D341Med (cell line): ENCODE measurements at places on chromosomes 3 and 15.
A peak's percentile ranks its signal among the peaks of the same experiment; 100 is the strongest.

DNA sequence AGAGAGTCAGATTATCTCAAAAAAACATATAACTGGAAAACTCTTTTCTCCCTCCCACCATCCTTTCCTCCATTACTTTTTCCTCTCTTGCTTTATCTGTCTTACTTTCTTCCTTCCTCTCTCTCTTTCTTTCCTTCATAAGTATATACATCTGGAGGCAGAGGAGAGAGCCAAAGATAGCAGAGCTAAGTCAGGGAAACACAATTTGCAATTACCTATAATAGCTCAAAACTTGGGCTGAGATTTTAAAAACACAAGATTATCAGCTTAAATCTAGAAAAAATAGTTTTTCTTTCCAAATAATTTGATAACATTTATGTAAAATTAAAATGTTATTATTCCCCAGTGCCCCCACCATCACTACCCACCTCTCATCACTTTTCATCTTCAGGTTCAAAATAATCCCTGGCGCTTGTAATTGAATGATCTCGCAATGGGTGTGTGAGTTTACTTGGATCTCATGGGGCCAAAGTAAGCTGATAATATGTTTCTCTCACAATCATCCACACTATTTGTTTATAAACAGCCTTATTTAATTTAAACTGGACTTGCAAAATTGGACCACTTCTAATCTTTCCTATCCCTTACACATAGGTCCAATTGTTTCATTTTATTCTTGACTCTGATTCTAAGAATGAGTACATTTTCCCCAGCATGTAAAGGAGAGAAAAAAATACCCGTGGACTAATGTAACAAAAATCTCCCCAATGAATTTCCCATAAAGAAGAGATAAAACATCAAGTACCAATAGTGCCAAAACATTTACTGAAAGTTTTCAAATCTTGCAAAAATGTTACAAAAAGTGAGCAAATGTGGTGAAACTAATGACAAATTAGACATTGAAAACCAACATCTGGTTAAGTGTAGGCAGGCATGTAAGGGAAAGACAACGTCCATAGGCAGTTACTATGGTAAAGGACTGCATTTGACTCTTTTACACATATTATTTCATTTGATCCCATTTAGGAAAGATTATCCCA lies 236.9 kb downstream of the DTWD1 start:
- DNase-seq = no peak

GRCh38 chr3:116947809-116948208 lies 238.2 kb downstream of the TUSC7 start:
- DNase-seq = no peak

DNA sequence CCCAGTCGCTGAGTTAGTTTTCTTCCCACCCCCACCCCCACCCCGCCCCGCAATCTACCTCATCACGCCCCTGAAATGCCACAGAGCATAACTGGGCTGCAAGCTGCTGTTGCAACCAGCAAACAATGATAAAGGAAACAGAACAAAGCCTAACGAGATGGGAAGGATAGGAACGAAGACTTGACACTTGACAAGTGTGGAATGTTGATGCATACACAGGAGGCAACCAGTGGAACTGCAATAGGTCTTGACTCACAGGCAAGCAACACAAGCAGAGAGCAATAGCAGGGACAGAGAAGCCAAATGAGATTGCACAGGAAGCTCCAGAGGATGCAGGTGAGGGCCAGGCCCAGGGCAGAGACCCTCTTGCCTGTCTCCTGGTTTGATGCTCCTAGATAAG lies 225.9 kb downstream of the IGSF11 start:
- no peak for DNase-seq

DNA sequence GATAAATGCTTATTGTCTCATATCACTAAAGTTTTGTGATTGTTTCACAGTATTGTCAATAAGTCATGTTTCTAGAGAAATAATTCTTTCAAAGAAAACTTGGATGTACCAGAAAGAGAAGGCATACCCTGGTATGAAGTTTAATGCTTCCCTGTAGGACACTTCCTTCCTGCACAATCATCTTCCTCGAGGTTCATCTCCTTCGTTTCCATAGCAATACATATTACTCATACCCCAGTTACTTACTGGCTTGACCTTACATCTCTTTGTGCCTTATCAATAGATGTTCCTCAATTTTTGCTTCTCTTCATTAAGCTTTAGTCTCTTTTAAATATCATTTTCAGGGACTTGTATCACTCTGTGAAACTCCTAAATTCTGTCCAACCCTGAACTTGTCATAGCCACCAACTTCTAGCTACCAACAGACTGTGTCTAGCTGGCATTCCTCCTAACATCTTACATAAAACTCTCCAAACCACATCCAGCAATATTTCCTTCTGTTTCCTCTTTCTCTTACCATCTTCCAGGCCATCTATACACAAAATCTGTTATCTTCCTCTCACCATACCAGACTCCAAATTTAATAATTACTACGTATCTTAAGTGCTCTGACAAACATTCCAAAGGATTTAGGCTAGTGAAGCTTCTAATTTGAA lies 134.3 kb downstream of the GADL1 start:
- DNase-seq = no peak

DNA sequence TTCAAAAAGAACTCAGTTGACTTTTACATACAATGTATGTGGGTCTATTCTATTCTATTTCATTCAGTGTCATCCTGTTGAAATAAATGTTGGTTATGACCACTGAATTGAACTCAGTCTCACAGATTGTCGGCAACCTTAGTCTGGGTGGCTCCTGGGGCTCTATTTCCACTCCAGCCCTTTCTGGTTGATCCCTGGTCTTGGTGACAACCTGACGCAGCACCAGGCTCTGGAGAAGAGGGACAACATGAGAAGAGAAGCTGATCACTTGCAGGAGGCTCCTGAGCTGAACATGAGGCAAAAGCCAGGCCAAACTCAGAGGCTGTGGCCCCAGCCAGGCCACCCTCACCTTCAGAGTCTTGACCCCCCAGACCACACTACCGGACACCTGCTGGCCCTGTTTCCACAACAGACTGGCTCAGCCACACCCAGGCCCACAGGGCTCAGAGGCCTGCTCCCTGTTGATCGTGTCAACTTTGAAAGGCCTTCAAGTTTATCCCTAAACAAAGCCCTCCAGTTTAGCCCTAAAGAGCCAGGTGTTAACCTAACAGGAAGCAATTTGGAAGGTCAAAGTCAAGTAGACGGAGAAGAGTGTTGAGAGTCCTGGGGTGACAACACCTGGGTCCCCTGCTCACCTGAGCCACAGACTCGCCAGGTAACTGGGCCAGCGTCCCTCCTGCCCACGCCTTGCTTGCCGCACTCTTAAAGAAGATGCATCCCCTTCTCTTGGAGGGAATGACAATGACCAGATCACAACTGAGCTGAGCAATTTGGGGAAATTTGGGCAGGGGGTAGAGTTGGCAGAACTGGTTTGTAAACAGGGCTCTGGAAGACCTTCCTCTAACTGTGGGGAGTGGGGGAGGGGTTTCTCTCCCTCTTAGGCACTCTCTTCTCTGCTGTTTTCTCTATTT lies 15.4 kb upstream of the MUC20 start:
- DNase-seq = peak; percentile 51

- no peak for DNase-seq
Observed at GRCh38 chr3:126931806-126932187, 51.1 kb upstream of the PLXNA1 start.

DNA sequence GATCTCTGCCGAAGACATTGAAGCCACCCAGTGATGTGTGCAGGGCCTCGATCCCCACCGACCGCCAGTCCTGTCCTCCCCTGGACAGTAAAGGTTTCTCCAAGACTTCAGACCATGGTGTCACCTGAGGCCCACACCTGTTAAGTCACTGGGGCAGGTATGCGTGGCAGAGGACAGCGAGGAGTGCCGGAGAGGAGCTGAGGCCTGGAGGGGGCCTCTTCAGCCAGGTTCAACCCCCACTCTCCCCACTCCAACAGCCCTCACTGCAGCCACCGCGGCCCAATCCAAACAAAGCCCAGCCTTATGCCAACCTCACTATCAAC lies 2.4 kb downstream of the GOLGA8B start:
- no peak for DNase-seq

DNA sequence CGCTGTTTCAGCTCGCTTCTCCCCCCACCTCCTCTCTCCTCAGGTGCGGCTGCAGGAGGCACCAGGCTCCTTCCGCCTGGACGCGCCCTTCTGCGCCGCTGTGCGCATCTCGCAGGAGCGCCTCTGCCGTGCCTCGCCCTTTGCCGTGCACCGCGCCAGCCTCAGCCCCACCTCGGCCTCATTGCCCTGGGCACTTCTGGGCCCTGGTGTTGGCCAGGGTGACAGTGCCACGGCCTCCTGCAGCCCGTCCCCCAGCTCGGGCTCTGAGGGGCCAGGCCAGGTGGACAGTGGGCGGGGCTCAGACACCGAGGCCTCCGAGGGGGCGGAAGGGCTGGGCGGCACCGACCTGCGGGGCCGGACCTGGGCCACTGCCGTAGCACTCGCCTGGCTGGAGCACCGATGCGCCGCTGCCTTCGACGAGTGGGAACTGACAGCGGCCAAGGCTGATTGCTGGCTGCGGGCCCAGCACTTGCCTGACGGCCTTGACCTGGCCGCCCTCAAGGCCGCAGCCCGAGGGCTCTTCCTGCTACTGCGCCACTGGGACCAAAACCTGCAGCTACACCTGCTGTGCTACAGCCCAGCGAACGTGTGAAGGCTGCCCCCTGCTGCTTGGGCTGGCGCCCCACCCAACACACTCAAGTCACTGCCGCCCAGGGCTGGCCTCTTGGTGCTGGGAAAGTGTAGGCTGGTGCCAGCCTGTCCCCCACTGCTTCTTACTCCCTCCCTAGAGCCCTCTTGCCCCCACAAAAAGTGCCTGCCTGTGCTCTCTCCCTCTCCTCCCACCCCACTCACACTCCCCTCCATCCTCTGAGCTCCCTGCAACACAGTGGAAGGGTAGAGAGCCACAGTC lies 7.1 kb downstream of the ALG3 start:
- peak; percentile 75 for DNase-seq

DNA sequence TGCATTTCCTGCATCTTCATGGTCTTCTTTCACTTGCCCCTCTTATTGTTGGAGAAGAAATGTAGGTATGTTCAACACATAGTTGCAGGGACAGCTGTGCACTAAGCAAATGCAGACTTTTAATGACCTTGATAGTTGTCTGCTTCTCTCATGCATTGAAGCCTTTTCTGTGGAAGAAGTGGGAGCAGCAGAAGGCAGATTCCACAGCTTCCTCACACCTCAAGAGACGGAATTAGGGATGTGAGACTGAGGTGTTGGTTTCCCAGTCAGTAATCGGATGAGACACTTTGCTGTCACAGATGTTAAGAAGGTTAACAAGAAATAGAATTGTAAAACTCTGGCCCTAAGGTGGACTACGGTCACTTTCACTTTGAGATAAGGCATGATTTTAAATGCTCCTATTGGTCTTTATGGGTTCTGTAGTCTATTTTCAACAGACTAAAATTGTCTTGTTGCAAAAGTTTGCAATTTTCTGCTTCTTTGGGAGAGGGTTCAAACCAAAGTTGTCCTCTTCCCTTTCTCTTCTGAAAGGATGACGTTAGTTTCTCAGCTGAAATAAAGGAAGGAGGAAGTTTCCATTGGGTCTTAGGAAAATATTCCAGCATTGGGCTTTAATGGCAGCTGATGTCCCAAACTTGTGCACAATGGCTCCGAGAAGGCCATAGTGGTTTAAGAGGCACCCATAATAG lies 117.4 kb downstream of the LPP start:
- no peak for DNase-seq

DNA sequence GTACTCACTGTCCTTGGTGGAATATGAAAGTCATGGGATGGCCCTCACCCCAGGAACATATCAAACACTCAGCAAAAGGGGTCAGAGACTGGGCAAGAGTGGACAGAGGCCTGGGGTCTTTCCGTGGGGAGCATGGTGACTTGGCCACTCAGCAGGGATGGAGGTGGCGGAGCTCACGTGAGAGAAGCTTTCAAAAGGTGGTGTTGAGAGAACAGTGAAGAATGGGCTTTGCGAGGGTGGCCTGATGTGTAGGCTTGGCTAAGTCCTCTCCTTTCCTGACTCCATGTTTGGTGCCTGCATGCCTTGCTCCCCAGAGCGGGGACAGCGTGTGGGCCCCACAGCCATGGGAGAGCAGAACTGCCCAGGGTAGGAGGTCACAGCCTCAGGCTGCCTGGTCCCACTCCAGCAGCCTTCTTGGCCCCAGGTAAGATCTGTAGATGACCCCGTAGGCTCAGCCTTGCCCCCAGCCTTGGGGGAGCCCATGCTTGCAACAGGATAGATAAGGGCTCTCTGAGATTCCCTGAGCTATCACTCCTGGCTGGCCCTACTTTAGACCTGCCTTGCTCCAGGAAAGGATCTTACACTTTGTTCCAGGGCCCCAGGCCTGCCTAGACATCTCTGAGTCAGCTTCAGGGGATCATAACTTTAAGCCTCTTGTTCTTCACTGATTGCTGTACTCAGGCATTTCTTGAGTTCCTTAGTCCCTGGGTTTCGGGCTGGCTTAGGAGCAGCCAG lies 17.0 kb downstream of the RPLP1 start:
- DNase-seq = no peak

- no peak for DNase-seq
Observed at GRCh38 chr15:69573815-69574475, 121.3 kb downstream of the RPLP1 start.
